ENCODE measurements at places on chromosomes 11 and 22. TPM values are rescaled to one million over a fixed set of nuclear protein-coding genes. Genes with fewer than 3 reads are reported as not detected.
A peak's percentile ranks its signal among the peaks of the same experiment; 100 is the strongest.

Gene GLB1L2
- 0.57 TPM for total RNA-seq

DNA sequence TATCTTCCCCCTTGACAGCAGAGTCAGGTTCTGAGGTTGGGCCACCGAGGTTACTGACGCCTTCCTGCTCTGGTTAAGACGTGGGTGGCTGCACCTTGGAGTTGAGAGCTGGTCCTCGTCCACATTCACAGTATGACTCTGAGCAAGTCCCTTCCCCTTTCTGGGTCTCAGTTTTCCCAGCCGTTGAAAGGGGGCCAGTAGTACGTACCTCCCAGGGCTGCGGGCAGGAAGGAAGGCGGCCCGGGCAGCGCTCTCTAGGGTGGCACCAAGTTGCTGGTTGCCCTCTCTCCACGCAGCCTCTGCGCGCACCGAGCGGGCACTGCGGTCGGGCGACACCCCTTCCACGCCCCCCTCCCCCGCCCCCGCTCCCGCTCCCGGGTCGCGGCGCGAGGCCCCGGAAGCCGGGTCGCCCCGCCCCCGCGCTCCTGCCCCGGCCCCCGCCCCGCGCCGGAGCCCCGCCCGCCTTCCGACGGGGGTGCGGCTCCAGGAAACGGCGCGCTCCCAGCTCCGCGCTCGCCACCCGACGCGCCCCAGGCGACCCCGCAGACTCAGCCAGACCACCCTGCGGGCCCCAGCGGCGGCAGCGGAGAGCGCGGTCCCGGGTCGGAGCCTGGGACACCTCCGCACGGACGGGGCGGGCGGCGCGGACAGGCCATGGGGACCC, at the start of gene EHBP1L1:
Gene EHBP1L1, plus strand, starts transcription at position 486 of the 664 bp plus-strand sequence. CDS start 250 bp downstream, outside the sequence.
- peak; percentile 87 for DNase-seq
- peaks cover 20% of the 10 kb centered on the region for H3K36me3 ChIP-seq
- peak within 1 kb of the TSS; percentile 68 for H3K4me3 ChIP-seq
- peaks cover 64% of the 10 kb centered on the region for H3K4me1 ChIP-seq

Gene SUN2
- total RNA-seq, result 886 TPM

Gene UBQLNL
- 0.61 TPM for total RNA-seq

- H3K4me3 ChIP-seq, result no peak overlapping the region
- no peaks in the 10 kb centered on the region for H3K36me3 ChIP-seq
- no peaks in the 10 kb centered on the region for H3K27me3 ChIP-seq
- no peak overlapping the region for H3K27ac ChIP-seq
Observed at GRCh38 chr11:74412321-74412720, 14.1 kb upstream of the PGM2L1 start.

DNA sequence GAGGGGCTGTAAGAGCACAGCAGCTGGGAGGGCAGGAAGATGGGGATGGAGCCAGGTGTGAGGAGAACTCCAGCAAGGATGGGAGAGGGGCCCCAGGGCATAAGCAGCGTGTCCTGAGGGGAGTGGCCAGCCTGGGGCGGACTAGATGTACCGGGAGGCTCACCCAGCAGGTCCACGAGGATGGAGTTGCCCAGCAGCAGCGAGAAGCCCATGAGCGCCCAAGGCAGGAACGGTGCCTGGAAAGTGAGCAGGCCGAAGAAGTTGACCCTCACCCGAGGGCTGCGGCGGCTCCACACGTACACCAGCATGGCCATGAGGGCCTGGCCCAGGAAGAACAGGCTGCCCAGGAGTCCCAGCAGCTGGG, 1.3 kb downstream of the DERL3 start:
- H3K4me3 ChIP-seq, result no peak overlapping the region

GRCh38 chr11:119368121-119369034, 13.1 kb downstream of the USP2 start:
- H3K36me3 ChIP-seq, result no peaks in the 10 kb centered on the region
- no peak overlapping the region for H3K4me3 ChIP-seq
- DNase-seq, result no peak

DNA sequence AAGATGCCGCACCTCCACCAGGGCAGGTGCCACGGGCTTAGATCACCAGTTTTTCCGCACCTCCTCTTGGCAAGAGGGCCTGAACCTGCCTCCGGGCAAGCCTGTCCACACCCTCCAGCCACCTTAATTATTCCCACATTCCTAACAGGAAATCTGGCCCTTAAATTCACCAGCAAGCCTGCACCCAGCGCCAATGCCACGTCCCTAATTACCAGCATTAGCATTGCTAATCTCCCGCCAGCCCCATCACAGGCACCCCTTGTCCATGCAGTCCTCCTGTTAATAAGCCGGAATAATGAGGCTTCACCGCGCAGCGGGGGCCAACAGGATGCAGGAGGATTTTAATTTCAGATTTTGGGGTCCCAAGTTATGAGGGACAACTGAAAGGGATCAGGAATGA, 69.7 kb downstream of the PHF21B start:
- DNase-seq, result no peak
- no peaks in the 10 kb centered on the region for H3K27me3 ChIP-seq
- no peaks in the 10 kb centered on the region for H3K4me1 ChIP-seq
- no peaks in the 10 kb centered on the region for H3K36me3 ChIP-seq
- H3K4me3 ChIP-seq, result no peak overlapping the region

Gene PANX3
- not detected for total RNA-seq

- H3K4me1 ChIP-seq, result peaks cover 14% of the 10 kb centered on the region
- H3K27me3 ChIP-seq, result peaks cover 22% of the 10 kb centered on the region
- no peak for DNase-seq
- H3K4me3 ChIP-seq, result no peak overlapping the region
Observed at GRCh38 chr22:19713650-19714311, 522 bp upstream of the SEPTIN5 start.

All from natural killer cell (primary cell).